Cerebellar nuclear complex (tissue), 1 donor: ENCODE measurements at places on chromosomes 13 and 19.

- DNase-seq, result no peak
Observed at GRCh38 chr19:14779151-14779550, 791 bp upstream of the ADGRE2 start.

DNA sequence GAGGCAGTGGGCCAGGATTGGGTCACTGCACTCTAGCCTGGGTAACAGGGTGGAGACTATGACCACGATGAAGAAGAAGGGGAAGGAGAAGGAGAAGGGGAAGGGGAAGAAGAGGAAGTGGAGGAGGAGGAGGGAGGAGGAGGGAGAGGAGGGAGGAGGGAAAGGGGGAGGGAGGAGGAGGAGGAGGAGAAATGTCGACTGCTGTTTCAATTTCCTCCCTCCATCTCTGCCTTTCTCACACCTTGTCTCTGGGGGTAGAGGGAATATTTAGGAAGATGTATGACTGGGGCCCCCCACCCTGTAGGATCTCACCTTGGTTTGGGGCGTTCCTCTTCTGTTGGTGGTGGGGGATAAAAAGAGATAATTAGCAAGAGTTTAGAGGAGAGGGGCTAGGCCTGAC lies 3.8 kb downstream of the TNNT1 start:
- no peak for DNase-seq

DNA sequence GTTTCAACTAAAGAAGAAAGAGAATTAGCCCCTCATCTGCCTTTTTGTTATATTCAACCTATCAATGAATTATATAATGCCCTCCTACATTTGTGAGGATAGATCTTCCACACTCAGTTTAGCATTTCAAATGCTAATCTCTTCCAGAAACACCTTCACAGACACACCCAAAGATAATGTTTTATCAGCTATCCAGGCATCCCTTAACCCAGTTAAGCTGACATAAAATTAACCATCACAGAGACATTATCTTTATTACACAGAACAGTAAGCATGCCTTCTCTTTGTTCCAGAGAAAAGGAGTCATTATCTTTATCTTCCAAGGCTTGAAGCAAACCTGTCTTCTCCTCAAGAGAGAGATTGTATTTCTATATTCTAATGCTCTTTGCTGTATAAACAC lies 53.1 kb downstream of the PCDH20 start:
- DNase-seq, result no peak

DNA sequence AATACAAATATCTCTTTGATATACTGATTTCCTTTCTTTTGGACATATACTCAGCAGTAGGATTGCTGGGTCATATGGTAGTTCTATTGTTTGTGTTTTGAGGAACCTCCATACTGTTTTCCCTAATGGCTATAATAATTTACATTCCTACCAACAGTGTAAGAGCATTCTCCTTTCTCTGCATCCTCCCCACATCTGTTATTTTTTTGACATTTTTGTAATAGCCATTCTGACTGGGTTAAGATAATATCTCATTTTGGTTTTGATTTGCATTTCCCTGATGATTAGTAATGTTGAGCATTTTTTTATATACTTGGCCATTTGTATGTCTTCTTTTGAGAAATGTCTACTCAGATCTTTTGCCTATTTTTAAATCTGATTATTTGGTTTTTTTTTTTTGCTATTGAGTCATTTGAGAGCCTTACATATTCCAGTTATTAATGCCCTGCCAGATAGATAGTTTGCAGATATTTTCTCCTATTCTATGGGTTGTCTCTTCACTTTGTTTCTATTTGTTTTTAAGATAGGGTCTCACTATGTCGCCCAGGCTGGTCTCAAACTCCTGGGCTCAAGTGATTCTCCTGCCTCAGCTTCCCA lies 95.7 kb downstream of the FNDC3A start:
- DNase-seq, result no peak

GRCh38 chr13:39886336-39886735 lies 230.9 kb downstream of the COG6 start:
- DNase-seq, result no peak
